ENCODE measurements at places on chromosomes 3 and 15.
A peak's percentile ranks its signal among the peaks of the same experiment; 100 is the strongest.

- no peak for DNase-seq
Measured at GRCh38 chr3:143124601-143125520, 5.3 kb downstream of the CHST2 start.

GRCh38 chr3:99789011-99789721, 28.5 kb upstream of the CMSS1 start:
- no peak for DNase-seq

DNA sequence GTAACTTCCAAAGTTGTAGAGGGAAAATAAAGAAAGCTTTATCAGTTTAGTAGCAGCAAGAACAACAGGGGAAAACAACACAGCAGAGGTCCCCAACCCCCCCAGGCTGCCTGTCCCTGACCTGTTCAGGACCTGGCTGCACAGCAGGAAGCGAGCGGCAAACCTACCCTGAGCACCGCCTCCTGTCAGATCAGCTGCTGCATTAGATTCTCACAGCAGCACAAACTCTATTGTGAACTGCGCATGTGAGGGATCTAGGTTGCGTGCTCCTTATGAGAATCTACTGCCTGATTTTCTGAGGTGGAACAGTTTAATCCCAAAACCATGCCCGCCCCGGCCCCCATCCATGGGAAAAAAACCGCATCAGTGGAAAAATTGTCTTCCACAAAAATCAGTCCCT, 40.3 kb downstream of the USP50 start:
- no peak for DNase-seq

DNA sequence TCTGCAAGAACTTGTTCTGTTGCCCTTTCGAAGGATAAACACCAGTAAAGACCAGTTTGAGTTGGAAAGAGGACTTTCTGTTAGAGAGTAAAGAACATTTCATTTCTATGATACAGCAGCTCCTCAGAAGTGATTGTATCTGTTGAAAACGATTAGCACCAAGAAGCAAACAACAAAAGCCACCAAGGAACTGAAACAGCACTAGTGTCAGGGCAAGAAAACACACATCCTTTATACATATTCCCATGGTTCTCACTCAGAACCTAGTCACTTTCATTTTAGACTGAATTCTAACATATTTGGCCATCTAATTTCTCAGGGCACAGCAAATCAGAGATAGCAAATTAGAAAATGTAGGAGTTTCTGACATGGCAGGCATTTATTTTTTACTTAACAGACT, 116.1 kb downstream of the ATP1B3 start:
- no peak for DNase-seq

GRCh38 chr15:38589502-38589901, 24.9 kb upstream of the RASGRP1 start:
- peak; percentile 54 for DNase-seq

- DNase-seq = no peak
Measured at GRCh38 chr15:38335116-38335515, 82.5 kb downstream of the SPRED1 start.

- DNase-seq = no peak
Measured at GRCh38 chr3:105878061-105878460, 9.2 kb upstream of the CBLB start.

DNA sequence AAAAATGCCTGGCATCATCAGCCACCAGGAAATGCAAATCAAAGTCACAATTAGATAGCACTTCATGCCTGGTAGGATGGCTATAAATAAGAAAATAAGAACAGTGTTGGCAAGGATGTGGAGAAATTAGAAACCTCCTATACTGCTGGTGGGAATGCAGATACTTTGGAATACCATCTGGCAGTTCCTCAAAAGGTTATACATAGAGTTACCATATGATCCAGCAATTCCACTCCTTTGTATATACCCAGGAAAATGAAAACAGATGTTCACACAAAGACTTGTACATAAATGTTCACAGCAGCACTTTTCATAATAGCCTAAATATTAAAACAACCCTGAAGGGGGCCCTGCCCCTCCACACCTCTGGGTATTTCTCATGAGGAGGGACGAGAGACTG, 13.7 kb downstream of the ACSBG1 start:
- DNase-seq = no peak

DNA sequence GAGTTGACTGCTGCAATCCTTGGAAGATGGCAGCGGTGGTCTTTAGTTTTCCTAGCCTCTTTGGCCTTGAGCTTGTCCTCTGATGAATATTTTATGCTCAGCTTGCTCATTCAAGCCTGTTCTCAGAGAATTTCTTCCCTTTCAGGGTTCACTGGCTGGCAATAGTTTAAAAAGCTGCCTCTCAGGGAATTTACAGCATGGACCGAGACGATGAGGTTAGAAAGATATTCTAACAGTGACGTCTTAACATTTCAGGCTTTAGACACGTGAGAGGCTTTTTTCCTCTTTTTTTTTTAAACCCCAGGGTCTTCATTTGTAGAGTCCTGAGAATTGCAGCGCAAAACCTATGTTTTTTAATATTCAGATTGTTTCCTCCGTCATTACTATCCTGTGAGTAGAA, 120.3 kb upstream of the CLSTN2 start:
- DNase-seq = no peak

DNA sequence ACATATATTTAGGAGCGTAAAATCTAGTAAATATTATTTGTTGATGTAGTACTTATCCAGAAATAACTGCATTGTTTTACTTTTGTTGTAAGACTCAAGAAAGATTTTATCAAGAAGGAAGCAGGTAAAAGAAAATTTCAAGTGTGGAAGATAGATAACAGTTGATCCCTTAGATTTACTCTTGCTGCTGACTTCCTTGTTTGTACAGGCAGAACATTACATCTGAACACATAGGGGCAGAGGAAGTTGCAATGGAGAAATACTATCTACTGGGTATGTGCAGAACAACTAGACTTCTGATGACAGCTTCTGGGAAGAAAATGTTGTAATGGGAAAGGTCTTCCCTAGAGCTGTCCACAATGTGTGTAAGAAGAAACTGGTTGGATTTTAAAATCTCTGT, 350.6 kb downstream of the NLGN1 start:
- no peak for DNase-seq

GRCh38 chr15:70863450-70864218, 9.7 kb upstream of the LARP6 start:
- DNase-seq = peak; percentile 66

- DNase-seq = no peak
Measured at GRCh38 chr3:119470866-119471265, 2.1 kb downstream of the POGLUT1 start.

- no peak for DNase-seq
Measured at GRCh38 chr15:70439304-70439877, 324.0 kb downstream of the UACA start.

DNA sequence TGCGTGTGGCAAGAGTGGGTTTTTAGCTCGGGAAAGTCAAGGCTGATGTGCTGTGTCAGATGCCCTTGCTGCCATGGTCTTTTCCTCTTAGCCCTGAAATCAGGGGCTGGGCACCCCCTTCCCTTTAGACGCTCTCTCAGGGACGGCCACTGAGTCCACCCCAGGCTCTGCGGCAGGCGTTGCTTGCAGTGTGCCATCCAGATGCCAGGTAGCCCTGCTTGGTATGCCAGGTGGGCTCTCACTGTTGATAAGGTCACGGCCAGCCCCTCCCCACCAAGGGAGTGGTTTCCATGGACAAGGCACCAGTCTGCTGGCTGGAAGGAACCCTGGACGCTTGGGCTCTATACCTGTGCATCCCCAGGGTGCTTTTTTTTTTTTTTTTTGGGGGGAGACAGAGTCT, 24.6 kb downstream of the FGD5 start:
- DNase-seq = no peak

GRCh38 chr3:105511031-105511430, 144.3 kb downstream of the ALCAM start:
- DNase-seq = no peak

DNA sequence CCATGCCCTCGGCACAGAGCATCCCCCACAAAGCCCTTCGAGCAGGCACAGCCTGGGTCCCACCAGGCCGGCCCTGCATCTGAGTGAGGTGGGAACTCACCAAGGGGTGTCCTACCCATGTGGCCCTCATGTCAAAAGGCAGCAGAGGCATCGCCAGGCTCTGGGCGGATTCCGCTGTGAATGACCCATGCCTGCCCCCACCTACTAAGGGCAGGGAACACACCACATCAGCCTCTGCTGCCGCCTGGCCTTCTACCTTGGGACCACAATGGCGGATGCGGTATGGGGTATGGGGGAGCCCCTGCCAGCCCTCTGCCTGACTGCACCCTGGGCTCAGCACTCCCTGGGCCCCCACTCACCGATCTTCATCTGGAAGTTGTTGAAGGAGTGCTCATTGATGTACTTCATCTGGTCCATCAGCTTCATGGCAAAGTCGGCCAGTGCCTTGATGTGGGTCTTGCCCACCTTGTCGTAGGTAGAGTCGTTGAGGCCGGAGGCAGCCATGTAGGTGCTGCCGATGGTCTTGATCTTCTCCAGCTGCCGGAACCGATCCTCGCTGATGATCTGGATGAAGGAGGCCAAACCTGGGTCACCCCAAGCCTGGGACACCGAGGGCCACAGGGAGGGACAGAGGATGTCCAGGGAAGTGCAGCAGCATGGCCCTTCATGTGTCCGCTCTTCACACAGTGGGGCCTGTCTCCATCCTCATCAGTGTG, 87.8 kb downstream of the SEC22A start:
- DNase-seq = no peak

GRCh38 chr3:45762647-45763302, 33.6 kb downstream of the SLC6A20 start:
- no peak for DNase-seq

GRCh38 chr15:84955089-84955848, 26.4 kb upstream of the PDE8A start:
- no peak for DNase-seq

DNA sequence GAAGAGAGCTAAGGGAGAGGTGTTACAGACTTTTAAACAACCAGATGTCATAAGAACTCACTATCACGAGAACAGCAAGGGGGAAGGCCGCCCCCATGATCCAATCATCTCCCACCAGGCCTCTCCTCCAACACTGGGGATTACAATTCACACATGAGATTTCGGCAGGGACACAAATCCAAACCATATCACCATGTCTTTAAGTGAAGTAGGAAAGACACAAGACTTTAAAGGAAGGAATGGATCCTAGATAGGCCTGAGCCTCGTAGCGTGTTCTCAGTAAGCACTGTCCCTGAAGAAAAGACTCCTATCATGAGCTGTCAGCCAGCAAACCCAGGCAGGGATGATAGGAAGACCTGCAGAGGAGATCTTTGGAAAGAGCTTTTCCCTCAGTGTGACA, 15.1 kb upstream of the RPS27L start:
- DNase-seq = no peak

GRCh38 chr15:69719527-69720240, 267.1 kb downstream of the RPLP1 start:
- DNase-seq = no peak

GRCh38 chr15:58355973-58356372, 75.8 kb upstream of the LIPC start:
- DNase-seq = no peak

- DNase-seq = no peak
Measured at GRCh38 chr3:153706706-153707105, 414.5 kb upstream of the ARHGEF26 start.

- DNase-seq = no peak
Measured at GRCh38 chr15:26943866-26944265, 27.1 kb upstream of the GABRG3 start.

DNA sequence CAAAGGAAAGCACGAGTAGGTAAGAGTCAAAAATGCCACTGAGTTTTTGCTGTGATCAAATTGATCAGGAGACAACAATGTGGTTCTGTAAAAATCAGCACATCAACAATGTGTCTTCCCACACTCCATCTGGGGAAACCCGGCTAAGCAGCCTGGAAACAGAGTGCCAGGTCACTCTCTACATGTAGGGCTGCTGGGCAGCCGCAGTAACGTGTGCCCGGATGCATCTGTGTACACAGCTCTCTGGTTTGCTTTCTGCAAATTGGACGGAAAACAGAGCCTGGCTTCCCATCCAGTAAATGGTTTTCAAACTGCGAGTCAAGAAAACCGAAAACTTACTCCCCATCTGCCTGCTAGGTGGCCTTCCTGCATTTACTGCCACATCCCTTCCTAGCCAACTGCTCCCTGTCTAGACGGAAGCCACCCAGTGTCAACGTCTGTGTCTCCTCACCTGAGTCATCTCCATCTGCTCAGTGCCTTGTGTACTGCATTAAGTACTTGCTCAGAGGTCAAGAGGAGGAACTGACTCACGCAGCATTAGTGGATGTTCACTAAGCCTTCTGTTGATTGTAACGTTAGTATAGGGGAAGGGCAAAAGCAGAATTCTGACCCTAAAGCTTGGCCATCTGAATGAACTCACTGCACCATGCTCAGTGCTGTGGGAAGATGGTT, 124.1 kb downstream of the TJP1 start:
- peak; percentile 53 for DNase-seq

- DNase-seq = no peak
Measured at GRCh38 chr15:25543196-25543595, 104.4 kb upstream of the UBE3A start.

GRCh38 chr3:11534011-11534792, 109.5 kb downstream of the VGLL4 start:
- no peak for DNase-seq

DNA sequence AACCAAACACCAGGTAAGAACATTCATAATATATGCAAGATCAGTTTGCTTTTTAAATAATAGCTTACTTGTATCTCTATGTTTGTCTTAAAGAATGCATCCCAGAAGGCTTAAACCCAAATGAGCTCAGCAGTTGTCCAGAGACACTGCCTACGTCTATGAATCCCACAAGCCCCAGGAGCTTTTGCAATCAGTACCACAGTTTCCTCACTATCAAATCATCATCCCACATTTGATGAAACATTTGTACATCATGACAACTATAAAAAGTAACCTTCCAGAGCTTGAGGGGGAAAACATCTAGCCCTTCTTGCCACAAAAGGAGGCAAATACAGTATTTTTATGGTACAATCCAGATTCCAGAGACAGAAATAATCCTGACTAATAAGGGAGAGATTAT, 63.7 kb downstream of the ATP8B4 start:
- DNase-seq = peak; percentile 99

DNA sequence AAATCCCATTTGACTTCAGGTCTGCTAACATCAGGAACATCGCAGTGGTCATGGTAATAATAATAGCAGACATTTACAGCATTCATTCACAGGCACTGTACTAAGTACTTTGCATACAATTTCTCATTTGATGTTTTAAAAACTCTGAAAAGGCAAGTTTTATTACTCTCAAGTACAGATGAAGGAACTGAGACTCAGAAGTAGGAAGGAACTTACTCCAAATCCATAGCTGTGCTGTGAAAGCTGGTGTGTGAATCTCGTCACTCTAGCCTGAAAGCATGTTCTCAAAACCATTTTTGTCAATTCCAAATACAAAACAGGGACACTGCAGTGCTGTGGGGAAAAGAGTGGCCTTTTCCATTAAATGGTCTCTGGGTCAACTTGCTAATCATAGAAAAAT, 179.9 kb downstream of the FAM43A start:
- DNase-seq = no peak

GRCh38 chr3:184154885-184155643, at the start of gene DVL3:
TSS of gene DVL3 (plus strand) at chr3:184155377. CDS start at chr3:184155636, 259 bp downstream.
- DNase-seq = no peak

GRCh38 chr15:90664650-90665287, 52.4 kb upstream of the BLM start:
- DNase-seq = no peak

DNA sequence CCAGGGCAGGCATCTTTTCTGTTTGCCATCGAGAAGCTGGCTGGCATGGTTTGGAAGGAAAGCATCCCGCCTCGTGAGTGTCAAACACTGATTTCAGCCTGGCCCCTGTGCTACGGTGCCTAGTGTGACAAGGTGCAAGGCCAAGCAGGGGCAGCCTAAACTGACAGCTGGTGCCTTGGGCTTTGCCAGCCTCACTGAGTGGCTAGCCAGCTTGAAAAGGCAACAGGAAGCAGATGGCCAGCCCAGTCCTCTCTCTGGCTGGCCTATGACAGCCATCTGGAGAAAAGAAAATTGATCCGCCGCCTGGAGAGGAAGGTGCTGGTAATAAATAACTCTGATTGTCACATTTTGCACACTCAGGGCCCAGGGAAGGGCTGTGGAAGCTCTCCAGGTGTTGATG, 52.2 kb downstream of the C3orf85 start:
- no peak for DNase-seq

Measured in skeletal muscle cell (primary cell).